ENCODE measurements at places on chromosomes 2 and 18.

GRCh38 chr18:80254971-80255500 lies 7.7 kb upstream of the PARD6G start:
- DNase-seq, result no peak

GRCh38 chr2:133835821-133836619 lies 267.8 kb upstream of the NCKAP5 start:
- DNase-seq, result no peak

GRCh38 chr18:14964406-14964805 lies 216.4 kb downstream of the ANKRD30B start:
- DNase-seq, result no peak

- DNase-seq, result no peak
Measured at GRCh38 chr2:109689973-109690372, 75.8 kb downstream of the SOWAHC start.

DNA sequence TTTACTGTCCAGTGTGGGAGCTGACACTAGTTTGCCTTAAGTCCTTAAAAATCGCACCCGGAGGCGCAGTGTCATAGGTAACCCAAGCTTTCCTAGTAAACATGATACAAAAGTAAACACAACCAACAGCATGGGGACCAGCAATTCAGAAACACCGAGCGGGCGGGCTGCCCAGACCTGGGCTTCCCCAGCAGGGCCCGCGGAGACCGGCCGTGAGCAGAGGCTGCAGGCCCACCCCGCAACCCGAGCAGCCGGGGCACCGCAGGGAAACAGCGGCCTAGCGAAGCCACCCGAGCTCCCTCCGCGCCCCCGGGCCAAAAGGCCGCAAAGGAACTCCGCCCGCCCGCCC lies 296 bp downstream of the TTC21B start:
- DNase-seq, result no peak
